ENCODE measurements at places on chromosomes 1 and 21.

- no peak for DNase-seq
Observed at GRCh38 chr1:156177919-156178654, 15.8 kb upstream of the SLC25A44 start.

- DNase-seq = no peak
Observed at GRCh38 chr1:41639332-41639936, 155.0 kb upstream of the EDN2 start.

GRCh38 chr1:111141245-111142220 lies 1.5 kb downstream of the CEPT1 start:
- DNase-seq = peak; percentile 15

DNA sequence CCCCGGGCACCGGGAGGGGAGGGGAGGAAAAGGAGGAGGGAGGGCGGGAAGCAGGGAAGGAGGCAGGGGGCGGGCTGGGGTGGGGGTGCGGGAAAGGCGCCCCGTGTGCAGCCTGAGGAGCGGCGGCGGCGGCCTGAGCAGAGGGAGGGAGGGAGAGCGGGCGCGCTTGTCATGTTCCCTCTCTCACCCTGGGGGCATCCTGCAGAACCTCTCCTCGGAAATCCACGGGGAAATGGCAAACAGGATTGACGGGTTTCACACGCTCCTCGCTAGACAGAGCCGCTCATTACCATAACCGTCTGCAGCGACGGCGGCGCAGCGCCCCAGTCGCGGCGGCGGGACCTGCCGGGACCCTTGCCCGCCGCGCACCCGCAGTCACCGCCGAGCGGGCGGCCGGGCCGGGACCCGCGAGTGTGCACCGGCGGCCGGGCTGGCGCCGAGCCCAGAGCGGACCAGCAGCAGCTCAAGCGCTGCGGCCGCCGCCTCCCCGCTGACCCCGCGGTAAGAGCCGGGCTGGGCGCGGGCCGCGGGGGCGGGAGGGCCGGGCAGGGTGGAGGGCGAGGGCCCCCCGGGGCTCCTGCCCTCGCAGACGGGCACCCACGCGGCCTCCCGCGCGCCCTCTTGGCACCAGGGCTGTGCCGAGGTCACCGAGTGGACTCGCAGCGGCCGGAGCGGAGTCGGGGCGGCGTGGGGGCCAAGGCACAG lies at the start of gene SERTAD4:
TSS of gene SERTAD4 (plus strand) at position 286 of the 705 bp plus-strand sequence. CDS start 5,165 bp downstream, outside the sequence.
- peak; percentile 88 for DNase-seq

- no peak for DNase-seq
Observed at GRCh38 chr1:166039436-166040201, 127.2 kb downstream of the FAM78B start.

GRCh38 chr1:112536561-112536960 lies 27.8 kb downstream of the WNT2B start:
- DNase-seq = no peak

GRCh38 chr1:227472772-227473171 lies 90.6 kb upstream of the ZNF678 start:
- DNase-seq = no peak

- DNase-seq = peak; percentile 38
Observed at GRCh38 chr1:204344665-204345355, 14.9 kb downstream of the PLEKHA6 start.

DNA sequence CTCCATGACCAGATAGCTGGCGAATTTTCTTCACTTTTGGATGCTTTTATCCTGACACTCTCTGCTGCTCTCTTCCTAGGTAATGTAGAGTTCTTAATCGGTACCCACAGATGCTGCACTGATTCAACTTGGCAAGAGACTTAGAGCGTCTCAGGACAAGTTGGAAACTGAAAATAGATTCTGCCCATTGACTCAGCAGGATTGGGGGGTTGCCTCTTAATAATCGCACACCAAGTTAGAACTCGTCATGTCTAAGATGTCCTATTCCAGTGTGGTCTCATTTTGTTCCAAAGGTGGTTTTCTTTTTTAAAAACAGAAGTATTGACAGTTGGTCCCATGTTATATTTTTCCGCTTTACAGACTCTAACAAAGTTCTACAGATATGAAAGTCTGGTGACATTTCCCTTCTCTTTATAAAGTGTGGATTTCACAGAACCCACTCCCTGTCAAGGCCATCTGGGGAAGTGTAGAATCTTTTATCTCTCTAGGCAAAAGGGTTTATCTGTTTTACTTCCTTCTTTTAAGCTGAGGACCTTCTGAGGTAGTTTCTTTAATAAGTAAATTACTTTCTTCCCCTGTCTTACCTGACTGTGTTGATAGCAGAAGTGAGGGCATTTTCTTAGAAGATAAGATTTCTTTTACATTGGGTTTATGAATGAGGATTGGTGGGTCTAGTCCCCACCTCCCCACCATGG lies 12.1 kb upstream of the DIPK1A start:
- no peak for DNase-seq

- DNase-seq = no peak
Observed at GRCh38 chr1:232726048-232726779, 79.0 kb upstream of the MAP10 start.

DNA sequence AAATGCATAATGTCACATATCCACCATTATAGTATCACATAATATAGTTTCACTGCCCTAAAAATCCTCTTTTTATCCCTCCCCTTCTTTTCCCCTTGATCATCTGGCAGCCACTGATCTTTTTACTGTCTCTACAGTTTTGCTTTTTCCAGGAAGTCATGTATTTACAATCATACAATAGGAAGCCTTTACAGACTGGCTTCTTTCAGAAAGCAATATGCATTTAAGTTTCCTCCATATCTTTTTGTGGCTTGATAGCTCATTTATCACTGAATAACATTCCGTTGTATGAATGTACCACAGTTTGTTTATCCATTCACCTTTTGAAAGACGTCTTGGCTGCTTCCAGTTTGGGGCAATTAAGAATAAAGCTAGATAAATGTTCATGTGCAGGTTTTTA lies 14.3 kb upstream of the WDTC1 start:
- no peak for DNase-seq

DNA sequence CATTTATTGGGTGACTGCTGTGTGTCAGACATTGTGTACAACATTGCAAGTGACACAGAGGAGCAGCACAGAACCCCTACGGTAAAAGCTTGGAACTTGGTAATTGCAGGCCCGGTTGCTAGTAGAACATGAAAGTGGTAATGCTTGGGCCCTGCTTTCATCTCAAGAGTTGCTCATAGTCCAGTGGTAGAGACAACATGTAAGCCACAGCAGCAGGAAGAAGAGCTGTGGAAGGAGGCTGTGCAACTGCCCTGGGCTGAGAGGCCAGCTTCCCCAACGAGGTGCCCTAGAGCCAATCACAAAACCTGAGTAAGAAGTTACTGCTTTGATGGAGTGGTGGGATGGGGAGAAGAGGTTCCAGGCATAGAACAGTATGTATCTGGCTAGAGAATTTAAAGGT lies 18.4 kb downstream of the CNIH4 start:
- DNase-seq = no peak

DNA sequence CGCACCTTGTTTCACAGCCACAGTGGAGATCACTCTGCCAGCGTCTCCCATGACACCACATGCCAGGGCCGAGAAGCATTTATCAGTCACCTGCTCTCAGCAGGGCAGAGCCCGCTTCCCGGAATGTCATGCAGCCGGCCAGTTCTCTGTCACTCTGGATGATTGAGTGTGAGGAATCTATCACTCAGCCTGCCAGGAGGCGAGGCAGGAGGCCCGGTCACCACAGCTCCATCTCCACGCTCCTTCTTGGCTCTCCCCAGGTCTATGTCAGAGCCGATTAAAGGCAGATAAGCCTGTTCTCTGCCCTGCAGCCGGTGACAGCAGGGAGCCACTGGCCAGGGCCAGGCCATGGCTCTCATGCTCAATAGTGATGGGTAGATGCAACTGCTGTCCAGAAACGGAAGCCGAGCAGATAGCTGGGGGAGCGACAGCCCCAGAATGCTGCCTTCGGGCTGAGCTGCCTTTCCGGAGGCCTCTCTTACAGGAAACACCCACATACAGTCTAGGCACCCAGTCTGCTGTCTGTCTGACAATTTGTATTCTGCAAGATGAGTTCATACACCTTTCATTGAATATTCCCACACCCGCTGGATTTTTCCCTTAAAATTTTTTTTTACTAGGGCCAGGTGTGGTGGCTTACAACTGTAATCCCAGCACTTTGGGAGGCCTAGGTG lies 64.1 kb downstream of the ACTL8 start:
- no peak for DNase-seq

DNA sequence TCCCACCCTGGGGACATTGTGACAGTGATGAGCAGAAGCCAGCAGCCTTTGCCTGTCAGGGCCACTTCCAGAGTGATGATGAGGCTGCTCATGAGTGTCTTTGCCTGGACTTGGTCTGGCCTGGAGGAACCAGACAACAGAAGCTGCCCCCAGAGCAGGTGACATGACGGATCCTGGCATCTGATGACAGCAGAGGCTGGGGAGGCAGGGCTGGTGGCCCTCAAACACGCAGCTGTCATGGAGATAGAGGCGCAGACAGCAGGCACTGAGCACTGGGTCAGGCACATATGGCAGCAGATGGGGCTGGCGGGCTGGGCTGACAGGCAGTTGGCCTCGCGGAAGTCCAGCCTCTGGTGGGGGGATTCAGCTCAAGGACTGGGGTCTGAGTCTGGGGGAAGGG lies 66.4 kb upstream of the STUM start:
- DNase-seq = no peak

DNA sequence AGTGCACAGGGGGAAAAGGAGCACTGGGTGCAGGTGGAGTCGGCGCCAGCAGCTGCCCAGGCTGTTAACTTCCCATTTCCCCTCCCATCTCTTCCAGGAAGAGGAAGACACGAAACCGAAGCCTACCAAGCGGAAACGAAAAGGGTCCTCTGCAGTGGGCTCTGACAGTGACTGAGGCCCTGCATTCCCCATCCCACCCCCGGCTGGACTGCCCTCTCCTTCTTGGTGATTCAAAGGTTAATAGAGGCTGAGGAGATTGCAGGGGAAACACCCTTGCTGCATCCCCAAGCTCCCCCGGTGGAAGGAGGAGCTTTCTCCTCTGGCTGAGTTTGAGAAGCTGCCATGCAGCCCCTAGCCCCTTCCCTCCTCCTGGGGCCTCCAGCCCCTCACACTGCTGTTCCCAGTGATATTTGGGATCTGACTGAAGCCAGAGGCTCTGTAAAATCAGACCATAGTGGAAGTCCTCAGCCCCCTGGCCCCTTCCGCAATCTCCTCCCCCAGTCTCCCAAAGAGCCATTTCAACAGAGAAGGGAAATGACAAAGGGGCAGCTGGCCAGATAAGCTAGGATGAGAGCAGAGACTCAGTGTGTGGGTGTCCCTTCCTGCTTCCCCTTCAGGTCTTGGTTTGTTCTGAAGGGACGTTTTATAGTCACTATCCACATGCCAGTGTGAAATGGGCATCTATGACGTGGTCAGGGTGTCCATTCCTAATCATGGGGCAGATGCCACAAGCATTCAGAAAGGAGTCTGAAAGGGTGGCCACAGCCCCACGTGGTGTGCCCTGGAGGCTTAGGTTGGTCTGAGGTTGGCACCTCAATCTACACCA lies 1.9 kb upstream of the SLC27A3 start:
- no peak for DNase-seq

GRCh38 chr1:185349556-185349955 lies 32.5 kb upstream of the IVNS1ABP start:
- DNase-seq = no peak

DNA sequence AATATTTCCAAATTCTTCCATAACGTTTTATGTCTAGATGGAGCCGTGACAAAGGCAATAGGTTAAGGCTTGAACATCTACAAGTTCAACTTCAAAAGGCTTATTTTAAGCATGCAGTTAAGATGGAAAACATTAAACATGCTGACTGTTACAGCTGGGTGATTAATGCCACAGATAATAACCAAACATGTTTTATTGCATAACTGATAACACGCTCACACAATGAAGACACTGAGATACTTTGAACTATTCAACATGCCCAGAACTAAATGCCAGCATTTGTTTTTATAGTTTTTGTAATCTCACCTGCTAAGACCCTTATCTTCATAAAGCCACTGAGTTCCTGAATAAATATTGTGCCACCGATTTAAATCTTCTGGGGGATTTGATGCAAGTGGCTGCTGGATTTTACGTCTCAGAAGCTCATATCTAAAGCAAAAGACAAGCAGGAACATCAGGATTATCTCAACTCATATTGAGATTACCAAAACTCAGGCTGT lies 310.4 kb downstream of the KCTD3 start:
- DNase-seq = no peak

DNA sequence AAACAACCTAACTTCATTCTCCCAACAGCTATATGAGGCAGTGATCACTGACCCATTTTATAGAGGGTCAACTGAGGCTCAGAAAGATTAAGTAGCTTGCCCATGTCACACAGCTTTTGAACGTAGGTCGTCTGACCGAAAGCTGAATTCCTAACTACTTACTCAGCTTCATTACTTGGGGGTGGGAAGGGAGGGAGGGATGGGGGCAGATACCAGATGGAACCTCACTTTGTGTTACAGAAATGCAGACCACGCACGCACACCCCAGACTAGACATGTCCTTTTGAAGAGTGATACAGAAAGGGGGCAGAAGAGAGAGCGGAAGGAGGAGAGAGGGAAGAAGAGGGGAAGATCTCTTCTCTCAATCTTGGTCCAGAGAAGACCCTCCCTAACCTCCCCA lies 2.3 kb downstream of the ADGRB2 start:
- DNase-seq = no peak

GRCh38 chr21:26519142-26519541 lies 53.9 kb downstream of the CYYR1 start:
- no peak for DNase-seq

DNA sequence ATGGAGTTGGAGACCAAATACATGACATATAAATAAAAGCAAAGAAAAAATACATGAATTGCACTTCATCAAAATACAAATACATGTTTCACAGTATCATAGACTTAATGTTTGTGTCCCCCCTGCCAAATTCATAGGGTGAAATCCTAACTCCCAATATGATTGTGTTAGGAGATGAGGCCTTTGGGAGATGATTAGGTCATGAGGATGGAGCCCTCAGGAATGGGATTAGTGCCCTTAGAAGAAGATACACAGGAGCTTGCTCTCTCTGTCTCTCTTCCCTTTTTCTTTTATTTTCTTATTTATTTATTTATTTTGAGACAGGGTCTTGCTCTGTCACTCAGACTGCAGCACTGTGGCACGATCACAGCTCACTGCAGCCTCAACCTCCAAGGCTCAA lies 26.0 kb upstream of the FAM131C start:
- no peak for DNase-seq

- no peak for DNase-seq
Observed at GRCh38 chr1:60173729-60174505, 100.3 kb upstream of the C1orf87 start.

DNA sequence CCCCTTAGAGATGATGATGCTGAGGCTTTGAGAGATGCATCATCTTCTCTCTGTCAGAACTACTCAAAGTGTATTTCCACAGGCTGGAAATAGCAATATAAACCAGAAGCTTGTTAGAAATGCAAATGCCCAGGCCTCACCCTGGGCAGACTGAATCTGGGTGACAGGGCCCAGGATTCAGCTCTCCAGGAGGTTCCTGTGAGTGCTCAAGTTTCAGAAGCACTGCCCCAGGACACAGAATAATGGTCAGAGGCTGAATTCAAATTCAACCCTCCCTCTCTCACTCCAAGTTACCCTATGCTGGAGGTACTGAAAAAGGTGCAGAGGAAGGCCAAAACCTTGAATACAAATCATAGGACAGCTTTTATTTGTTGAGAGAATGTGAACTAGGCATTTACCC lies 98.5 kb upstream of the NGF start:
- no peak for DNase-seq

GRCh38 chr1:245835386-245835785 lies 671.7 kb downstream of the SMYD3 start:
- DNase-seq = no peak

GRCh38 chr21:38444691-38445090 lies 53.6 kb downstream of the ERG start:
- no peak for DNase-seq
